ENCODE measurements at places on chromosomes 2 and 18.

- no peak for DNase-seq
Observed at GRCh38 chr2:28201671-28202180, 190.9 kb upstream of the FOSL2 start.

- no peak for DNase-seq
Observed at GRCh38 chr2:204176306-204176705, 239.7 kb downstream of the ICOS start.

- no peak for DNase-seq
Observed at GRCh38 chr2:36556842-36557241, 41.1 kb downstream of the FEZ2 start.

- no peak for DNase-seq
Observed at GRCh38 chr2:215607766-215608165, 171.9 kb upstream of the FN1 start.

DNA sequence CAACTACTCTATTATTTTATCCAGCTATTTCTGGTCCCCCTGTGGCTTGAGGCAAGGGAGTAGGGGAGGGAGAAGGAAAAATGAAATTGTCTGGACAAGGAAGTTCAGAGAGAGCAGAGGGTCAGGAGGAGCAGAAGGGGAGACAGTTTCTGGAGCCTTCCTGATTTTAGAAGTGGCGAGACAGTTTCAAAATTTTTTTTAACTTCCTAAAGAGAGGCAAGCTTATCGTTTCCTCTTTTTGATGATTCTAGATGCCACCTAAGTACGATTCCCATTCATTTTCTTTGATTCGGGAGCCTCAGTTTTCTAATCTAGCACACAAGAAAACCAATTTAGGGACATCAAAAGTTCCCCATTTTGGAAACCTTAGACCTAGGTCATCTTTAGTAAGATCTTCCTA, 96.9 kb upstream of the B3GNT2 start:
- DNase-seq: no peak

DNA sequence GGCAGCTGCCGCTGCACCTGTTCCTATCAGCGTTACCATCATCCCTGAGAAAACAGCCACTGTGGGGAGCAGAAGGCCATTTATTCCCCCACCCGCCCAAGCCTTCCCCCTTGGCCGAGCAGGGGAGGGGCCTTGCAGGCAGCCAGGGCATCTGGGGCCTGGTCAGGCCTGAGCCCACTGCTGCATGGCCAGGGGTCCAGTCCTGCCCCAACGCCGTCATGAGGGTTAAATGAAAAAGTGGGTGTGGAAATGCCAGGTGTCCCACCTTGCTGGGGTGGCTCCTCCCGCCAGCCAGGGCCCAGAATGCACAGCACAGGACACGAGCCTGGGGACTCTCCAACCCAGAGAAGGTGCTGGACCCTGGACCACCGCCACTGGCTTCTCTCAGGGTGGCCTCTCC, 14.2 kb downstream of the ANO7 start:
- DNase-seq: no peak

GRCh38 chr2:236178890-236179235, 10.7 kb upstream of the GBX2 start:
- DNase-seq: no peak

- no peak for DNase-seq
Observed at GRCh38 chr2:149568138-149568537, 19.4 kb downstream of the MMADHC start.

DNA sequence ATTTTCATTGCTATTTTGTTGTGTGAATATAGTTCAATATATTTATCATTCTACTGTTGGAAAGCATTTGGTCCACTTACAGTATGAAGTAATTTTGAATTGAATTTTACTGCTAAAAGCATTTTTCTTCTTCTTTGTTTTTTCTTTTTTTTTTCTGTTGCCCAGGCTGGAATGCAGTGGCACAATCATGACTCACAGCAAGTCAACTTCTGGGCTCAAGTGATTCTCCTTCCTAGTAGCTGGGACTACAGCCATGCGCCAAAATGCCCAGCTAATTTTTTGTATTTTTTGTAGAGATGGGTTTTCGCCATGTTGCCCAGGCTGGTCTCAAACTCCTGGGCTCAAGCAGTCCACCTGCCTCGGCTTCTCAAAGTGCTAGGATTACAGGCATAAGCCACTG, 2.4 kb upstream of the ETAA1 start:
- DNase-seq: no peak

- no peak for DNase-seq
Observed at GRCh38 chr2:146776596-146776995, 1068.2 kb upstream of the ACVR2A start.

DNA sequence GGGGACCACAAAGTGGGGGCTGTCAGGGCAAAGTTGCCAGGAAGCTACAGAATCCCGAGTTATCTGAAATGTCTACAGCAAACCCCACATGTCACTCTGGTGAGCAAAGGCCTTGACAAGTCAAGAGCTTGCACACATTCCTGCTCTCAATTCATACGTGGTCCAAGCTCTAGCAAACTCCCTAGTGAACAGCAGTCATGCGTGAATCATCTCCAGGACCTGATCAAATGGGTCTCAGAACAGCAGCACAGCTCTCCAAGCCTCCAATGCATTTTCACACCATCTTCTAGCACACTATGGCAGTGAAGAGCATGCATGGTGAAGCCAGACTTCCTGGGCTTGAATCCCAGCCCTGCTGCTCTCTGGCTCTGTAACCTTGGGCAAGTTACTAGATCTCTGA, 68.5 kb downstream of the MYO5B start:
- no peak for DNase-seq

DNA sequence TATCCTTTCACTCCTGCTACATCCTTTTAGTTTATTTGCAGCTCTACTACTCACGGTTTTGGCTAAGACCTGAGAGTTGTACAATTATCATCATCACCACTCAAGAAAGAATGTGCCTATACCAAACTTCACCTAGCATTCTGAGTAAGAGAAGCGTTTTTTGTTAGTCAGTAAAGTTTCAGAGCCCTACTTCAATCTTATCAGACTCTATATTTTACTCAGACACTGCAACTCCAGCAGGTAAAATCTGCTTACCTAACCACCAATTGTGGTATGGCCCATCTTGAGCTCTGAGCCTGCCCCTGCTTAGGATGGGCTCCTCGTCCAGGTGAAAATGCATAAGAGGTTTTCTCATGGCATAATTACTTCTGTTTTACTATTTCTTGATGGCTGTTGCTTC, 37.1 kb downstream of the ICOS start:
- DNase-seq: no peak

DNA sequence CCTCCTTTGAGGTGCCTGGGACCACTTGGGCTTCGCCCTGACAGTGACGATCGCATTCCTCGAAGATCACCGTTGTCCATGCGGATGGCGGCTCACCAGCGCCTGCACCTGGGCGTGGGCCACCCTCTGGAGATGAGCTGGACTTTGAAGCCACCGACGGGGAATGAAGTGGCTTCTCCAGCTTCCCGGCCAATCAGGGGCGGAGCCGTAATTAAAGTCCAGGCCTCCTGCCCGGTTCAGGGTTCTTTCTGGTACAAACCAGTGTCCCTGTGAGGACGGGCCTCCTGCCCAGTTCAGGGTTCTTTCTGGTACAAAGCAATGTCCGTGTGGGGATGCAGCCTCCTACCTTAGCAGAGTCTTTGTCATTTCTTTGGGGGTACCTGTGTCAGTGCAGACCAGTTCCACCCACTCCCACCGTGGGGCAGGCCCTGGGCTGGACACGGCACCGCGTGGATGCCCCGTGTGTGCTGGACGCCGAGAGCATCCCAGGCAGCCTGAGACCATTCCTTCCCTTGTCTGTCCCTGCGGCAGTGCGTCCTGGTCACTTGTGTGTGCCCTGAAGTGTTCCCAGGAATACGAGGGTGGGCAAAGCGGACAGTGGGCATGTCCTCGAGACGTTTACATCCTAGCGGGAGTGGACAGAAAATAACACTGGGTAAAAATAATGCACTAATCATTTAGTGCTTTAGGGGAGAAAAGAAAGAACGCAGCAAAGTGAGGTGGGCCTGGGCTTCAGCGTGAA, 55.0 kb downstream of the KCNG2 start:
- no peak for DNase-seq

DNA sequence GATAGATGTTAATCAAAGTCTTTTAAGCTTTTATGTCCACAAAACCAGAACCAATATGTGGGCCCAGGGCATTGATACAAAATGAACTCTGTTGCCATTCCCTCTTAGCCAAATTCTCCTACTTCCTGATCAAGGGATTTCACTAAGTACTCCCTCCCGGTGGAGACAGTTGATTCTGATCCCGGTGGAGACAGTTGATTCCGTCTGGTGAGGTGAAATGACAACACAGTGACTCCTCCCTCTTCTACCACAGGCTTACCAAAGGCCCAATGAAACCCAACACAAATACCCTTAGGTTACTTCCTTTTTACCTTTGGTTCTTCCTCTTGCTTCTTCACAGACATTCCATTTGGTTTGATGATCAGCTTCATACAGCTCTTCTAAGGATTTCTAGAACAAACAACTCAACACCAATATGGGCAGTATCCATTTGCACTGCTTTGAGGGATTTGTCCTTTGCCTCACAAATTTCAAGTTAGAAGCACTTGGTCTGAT, 153.8 kb downstream of the IKZF2 start:
- no peak for DNase-seq

GRCh38 chr2:106991866-106992265, 105.9 kb upstream of the ST6GAL2 start:
- DNase-seq: no peak

DNA sequence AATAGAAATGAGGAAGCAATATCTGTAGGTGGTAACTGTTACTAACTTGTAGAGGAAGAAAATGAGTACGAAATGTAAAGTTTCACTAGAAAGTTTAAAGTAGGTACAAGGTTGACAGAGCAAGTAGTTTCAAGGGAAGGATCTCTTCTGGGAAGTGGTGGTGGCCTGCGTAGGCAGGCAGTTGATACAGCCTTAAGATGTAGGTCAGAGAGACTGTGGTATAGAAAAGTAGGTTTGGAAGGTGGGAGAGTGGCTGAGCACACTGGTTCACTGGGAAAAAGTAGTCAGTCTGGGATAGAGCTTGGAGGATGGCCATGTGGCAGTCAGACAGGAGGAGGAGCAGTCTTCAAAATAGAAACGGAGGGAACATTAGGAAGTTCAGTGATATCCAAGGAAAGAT, 23.5 kb downstream of the KDM3A start:
- DNase-seq: no peak
